ENCODE measurements at places on chromosomes 1 and 21.

DNA sequence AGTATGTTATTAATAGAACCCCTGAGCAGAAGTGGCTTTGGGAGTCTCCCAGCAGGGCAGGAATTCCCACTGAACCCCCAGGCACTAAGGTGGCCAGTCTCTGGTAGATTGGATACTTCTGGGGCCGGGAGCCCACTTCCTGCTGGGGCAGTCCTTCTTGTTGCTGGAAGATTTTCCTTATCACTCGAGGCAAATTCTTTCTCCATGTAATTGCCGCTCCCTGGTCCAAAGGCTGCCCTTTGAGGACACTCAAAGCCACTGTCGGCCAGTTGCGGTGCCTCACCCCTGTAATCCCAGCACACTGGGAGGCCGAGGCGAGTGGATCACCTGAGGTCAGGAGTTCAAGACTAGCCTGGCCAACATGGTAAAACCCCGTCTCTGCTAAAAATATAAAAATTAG lies 22.6 kb upstream of the TNFRSF1B start:
- DNase-seq, result no peak

DNA sequence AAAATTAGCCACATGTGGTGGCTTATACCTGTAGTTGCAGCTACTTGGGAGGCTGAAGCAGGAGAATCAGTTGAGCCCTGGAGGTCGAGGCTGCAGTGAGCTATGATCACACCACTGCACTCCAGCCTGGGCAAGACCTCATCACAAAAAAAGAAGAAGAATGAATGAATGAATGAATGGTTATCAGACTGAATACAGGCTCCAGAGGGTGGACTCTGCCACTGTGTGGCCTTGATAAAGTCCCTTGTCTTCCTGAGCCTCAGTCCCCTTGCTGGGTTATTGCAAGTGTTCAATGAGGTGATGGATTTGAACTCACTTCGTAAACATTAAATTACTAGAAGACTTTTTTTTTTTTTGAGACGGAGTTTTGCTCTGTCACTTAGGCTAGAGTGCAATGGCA lies 24.7 kb downstream of the SHISAL2A start:
- no peak for DNase-seq

GRCh38 chr1:50968158-50968820 lies 1.8 kb upstream of the CDKN2C start:
- DNase-seq, result peak; percentile 85

- DNase-seq, result peak; percentile 46
Measured at GRCh38 chr1:35202048-35202719, 9.2 kb upstream of the SFPQ start.

DNA sequence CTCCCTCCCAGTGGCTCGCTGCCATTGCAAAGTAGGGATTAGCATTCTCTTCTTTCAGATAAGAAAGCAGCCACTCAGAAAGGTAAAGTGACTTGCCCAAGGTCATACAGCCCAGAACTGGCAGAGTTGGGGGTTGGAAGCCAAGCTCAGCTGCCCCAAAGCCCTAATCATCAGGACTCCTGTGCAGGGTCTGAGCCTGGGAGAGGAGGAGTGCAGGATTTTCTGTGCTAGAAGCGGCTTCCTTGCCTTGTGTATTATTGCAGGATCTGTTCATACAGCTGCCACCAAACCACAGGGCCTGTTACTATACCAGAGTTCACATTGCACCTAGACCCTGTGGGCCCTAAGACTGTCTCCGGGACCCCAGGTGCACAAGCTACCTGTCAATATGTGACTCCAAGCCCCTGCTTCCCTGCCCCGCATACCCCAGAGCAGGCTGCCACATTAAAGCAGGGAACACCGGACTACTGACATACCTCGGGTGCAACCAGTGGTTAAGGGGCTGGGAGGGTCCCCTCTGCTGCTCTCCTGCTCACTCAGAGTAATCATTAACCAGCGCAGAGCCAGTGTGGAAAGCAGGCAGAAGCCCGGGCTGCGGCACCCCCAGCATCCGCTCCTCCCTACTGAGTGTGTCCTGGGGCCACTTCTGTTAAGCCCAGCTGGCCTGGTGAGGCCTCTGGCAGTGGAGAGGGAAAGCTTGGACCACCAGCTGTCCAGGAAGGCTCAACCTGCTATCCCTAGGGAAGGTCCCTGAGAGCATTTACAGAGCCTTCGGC lies 15.8 kb downstream of the HSPG2 start:
- no peak for DNase-seq

DNA sequence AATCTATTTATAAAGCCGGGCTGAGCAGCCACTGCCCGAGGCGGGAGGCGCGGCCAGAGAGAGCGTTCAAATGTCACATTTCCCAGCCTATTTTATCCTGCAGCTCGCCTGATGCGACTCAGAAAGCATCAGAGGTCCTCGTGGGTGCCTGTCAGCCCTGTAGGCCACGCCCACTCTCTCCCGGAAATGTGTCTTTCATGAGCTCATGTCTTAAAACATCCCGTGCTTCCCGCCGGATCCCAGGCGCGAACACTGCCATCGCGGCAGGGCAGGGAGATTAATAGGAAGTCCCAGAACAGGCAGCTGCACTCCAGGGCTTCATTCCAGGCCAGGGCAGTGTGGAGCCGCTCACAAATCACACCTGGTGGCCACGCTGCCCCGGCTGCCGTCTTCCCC lies 117.5 kb downstream of the PRDM16 start:
- no peak for DNase-seq

DNA sequence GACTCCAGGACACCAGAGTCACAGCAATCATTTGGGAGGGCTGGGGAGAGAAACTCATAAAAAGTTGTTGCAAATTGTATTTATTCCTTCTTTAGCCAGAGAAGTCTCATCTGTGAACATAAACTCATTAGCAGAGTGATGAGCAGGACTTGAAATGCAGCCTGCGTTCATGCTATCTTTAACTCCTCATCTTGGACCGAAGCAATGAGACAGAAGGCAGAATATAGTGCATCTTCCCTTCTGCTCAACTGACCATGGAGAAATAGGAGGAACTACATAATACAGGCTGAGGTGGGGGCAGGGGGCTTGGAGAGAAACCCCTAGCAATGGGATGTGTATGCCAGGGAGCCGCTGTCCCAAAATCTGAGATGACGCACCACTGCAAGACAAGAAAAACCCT lies 121.8 kb upstream of the AJAP1 start:
- no peak for DNase-seq

DNA sequence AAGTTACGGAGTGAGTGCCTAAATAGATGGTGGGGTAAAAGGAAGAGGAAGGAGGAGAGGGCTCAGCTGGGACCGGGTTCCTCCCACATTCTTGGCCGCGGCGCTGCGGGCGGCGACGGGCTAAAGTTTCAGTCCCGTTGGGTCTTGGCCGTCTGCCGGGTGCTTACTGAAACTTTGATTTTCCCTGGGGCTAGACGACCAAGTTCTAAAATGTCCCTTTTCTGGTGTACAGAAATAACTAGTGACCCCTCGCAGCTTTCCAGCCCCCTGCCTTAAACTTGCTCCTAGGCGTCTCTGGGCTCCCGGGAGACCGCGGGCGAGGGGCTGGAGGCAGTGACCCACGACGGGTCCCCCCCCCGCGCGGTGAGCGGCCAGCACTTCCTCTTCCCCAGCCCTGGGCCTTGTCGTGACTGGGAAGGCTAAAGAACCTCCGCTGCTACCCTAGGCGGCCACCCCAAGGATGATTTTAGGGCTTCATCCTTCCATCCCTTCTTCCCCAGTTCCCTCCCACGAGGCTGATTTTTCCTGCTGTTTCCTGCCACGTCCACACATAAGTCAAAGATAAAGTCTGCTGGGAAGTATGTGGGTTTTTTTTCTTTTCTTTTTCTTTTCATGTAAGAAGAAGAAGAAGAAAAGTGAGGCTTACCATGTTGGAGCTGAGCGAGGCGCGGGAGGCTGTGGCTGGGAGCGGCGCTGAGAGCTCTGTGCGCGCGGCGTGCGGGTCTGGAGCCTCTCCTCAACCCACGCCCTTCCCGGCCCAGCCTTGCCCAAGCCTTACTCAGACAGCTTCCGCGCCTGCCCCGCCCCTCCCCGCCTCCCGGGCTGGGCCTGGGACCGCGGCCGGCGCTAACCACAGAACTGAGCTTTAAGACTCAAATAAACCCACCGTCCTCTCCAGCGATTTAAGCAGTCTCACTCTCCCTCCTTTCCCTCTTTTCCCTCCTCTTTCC lies at the start of gene S100A11:
S100A11 (minus strand) TSS at position 738 of the 950 bp plus-strand sequence; CDS start at position 649, 89 bp downstream.
- DNase-seq, result peak; percentile 56

GRCh38 chr21:28310171-28310685 lies 682.4 kb downstream of the LTN1 start:
- no peak for DNase-seq

GRCh38 chr1:50704126-50704525 lies 255.9 kb downstream of the FAF1 start:
- DNase-seq, result no peak

DNA sequence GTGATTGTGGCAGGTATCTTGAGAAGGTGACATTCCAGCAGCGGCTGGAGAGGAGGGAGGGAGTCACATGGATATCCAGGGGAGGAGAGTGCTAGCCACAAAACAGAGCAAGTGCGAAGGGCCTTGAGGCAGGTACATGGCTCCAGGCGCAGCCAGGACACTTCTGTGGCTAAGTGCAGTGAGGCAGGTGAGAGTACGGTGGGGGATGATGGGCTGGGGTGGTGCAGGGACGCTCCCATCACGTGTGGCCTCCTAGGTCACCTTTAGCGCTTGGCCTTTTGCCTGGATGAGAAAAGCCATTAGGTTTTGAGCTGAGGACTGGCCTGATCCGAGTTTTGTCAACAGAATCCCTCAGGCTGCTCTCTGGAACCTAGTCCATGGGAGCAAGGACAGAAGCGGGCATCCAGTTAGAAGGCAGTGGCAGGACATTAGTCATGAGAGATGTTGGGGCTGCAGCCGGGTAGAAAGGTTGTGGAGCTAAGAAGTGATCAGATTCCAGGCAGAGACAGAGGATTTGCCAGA lies 31.6 kb downstream of the SMYD2 start:
- DNase-seq, result no peak

DNA sequence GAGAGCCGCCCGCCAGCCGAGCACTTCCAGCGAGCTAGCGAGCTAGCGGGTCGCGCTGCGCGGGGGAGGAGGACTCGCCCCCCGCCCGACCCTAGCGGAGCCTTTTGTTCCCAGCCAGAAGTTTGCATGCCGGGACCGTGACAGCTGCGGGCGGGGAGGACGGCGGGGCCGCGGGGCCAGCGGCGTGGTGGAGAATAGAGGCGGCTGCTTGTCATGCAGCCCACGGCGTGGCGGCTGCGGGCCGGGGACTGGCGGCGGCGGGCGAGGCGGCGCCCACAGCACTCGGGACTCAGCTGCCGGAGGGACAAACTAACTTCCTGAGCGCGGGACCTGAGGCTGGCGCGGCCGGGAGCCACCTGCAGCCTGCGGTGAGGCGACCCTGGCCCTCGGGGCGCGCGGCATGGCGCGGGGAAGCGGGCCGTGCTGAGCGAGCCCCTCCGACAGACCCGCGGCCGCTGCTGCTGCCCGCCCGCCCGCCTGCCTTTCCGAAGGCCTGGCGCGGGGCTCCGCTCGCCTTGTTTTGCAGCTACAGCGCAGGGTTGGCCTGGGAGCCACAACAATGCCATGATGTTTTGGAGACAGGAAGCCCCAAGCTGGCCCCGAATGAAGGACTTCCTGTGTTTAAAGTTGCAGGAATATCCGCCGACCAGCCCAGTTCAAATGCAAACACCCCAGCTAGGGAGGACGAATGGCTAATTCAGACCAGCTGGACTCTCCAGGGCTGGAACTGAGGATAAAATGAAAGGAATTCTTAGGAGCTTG lies 82.2 kb upstream of the BMP8A start:
- DNase-seq, result no peak

DNA sequence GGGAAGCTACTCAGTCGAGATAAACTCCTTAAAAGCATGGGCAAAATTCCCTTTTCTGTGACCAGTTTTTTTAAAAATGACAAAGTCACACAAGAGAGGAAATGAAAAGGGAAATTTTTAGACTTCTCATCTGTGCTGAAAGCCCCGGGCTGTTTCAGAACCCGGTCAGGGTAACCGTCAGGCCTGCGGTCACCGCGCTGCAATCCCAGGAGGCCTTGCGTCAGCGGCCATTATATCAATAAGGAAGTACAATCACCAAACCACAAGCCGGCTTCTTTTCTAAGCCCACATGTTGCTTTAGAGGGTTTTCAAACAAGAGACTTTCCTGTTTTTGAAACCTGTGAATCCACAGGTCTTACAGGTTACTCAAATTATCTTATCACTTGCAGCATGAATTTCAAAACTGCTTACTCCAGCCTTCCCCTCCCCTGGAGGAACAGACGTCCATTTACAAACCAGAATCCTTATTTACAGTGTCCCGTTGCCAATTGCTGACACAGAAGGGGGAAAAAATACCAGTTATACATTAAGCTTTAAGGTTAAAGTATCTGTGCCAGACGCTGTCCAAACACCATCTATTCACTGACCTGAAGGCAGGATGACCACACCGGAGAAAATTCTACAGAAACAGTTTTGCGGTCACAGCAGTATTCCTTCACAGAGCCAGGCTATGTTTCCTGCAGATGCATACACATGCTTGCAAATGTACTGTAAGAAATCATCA lies 165.3 kb downstream of the TOMM20 start:
- DNase-seq, result no peak

GRCh38 chr1:14441302-14441741 lies 157.2 kb upstream of the KAZN start:
- DNase-seq, result no peak

GRCh38 chr1:8562222-8562621 lies 244.3 kb downstream of the SLC45A1 start:
- no peak for DNase-seq

GRCh38 chr1:209808059-209808581 lies 2.2 kb upstream of the IRF6 start:
- no peak for DNase-seq

GRCh38 chr1:218571491-218571890 lies 226.4 kb downstream of the TGFB2 start:
- DNase-seq, result no peak

DNA sequence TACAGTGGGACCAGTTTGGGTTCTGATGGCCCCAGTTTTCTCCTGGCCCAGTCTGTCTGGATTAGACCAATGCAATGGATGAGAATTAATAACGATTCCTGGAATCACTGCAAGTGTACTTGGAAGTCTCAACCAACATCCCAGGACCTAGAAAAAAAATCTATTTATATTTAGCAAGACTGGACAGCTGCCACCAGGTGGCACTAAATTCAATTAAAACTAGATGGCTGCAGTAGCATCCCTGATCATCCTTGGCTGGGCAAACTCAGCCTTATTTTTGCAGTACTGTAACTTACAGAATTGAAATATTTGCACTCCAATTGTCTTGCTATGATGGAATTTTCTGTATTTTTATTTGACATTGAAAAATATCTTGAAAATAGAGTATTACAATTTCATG lies 165.7 kb downstream of the NCAM2 start:
- DNase-seq, result no peak

- DNase-seq, result no peak
Measured at GRCh38 chr1:43256675-43257570, 12.9 kb upstream of the TMEM125 start.

DNA sequence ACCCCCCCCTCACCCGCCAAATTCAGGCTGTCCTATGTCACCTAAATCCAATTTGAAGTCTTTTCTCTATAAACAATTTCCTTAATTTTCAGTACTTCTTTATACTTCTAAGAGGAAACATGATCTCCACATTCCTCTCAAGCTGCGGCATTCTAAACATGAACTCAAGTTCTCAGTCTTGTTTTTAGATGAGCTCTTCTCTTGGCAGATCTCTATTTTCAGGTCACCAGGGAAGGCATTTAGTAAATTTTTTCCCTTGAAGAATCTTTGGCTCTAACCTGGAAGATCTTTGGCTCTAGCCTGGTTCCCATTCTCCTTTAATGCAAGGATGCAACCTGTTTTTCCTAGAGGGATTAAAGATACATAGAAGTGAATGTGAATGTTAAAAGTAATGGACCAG lies 193.4 kb downstream of the ATG4C start:
- DNase-seq, result no peak

Data from NCI-H187 (cell line).